CD4-positive, alpha-beta T cell treated with Interleukin-17A for 1 hour (primary cell): ENCODE measurements at places on chromosomes 3 and 15.

- no peak for DNase-seq
Measured at GRCh38 chr3:31765871-31766270, 215.2 kb downstream of the OSBPL10 start.

DNA sequence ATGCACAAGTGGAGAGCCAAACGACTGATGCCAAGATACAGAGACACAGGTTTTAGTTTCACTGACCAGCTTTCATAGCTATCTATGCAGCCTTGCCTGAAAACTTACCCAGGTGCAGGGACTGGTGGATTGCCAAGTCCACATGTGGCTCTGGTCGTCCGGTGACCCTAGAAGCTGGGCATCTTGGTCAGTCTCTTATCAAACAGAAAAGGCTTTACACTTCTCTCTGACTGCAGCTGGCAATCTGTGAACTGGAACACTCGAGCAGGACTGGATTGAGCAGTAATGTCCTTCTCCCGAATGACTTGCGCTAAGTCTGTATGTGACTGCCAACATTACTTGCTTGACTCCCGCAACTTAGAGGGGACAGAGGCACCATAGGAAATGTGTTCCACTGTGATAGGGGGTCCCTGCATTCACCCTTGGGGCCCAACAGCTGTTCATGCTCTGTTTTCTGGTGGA is 63.0 kb upstream of the SIAH2 start:
- DNase-seq: no peak

DNA sequence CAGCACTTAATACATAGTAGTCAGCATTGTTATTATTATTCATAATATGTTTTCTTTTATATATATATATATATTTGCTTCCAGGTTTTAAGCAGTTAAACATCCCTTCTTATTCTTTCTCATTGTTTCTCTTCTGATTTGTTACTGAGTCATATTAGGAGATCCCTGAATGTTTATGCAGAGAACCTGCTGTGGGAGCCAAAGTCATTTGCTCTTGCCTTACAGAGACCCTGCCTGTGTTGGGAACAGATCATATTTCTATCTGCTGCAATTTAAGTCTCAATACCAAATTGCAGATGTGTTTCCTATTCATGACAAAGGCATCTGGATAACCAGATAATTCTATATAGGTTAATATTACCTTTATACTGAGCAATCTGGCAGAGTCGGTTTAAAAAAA is 323.0 kb upstream of the UMPS start:
- no peak for DNase-seq

- peak; percentile 55 for DNase-seq
Measured at GRCh38 chr3:14467814-14468620, 65.6 kb downstream of the SLC6A6 start.

- no peak for DNase-seq
Measured at GRCh38 chr3:48039487-48040190, 23.4 kb upstream of the MAP4 start.

DNA sequence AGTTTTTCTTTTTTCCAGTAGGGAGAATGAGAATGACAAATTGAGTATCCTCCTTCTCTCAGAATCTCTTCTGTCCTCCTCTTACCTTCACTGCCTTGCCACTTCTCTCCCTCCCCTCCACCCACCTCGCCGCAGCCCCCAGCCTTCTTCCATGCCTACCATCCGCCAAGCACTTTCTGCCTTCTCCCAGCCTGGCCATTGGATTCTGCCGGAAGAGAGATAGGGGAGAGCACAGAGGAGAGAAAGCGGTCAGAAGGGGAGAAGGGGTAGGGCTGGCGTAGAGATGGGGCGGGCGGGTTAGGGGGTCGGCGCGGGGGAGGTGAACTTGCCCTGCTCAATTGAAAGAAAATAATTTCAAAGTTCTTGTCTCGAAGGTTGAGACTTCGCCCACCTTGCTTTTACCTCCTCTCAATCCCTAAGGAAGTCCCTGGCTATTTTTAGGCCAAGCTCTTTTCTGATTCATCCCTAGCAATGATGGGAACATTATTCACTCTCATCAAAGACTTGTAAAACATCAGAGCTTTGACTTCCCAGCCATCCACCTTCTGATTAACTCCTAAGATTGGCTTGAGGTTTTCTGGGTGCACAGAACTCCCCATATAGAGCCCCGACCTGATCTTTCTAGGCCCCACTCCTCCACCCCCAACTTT is 811 bp downstream of the C3orf52 start:
- DNase-seq: no peak

GRCh38 chr15:34855893-34856292 is 60.5 kb upstream of the ACTC1 start:
- DNase-seq: no peak

GRCh38 chr15:79172801-79173460 is 82.4 kb upstream of the RASGRF1 start:
- no peak for DNase-seq

DNA sequence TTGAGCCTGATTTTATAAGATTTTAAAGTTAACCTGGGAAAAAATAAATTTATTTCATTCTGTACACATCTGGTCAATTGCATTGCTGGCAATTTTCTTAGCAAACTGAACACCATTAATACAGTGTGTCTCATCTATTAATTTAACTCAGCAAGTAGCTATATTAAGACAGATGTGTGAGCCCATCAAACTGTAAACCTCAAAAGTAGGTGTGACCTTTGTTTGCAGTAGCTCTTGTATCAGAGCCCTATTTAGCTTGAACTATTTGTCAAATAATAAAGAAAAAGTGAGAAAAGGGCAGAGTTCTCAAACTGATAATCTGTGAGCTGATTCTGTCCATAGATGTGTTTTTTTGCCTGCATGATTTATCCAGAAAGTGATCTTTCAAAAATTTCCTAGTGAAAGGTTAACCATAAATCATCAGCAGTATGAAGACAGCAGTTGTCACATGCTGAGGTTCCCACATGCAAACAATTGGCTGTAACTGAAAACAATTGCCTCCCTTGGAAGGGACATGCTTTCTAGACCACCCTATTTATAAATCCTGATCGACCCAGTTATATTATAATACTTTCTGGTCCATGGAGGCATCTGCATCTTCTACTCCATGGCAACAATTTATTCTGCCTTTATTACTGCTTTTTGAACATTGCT is 646.5 kb downstream of the NSUN3 start:
- DNase-seq: no peak

- DNase-seq: peak; percentile 42
Measured at GRCh38 chr3:105876780-105877327, 8.0 kb upstream of the CBLB start.

DNA sequence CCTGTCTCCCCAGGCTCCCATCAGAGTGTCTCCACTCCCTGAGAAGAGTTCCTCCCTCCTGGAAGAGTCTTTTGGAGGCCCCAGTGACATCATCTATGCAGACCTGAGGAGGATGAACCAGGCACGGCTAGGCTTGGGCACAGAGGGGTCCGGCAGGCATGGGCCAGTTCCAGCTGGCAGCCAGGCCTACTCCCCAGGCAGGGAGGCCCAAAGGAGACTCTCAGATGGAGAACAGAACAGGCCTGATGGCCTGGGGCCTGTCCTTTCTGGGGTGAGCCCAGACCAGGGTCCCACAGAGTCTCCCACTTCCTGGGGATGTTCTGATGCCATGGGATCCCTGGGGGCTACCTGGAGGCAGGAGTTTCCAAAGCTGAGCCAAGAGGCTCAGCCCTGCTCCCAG is 8.5 kb downstream of the SH2D7 start:
- no peak for DNase-seq

DNA sequence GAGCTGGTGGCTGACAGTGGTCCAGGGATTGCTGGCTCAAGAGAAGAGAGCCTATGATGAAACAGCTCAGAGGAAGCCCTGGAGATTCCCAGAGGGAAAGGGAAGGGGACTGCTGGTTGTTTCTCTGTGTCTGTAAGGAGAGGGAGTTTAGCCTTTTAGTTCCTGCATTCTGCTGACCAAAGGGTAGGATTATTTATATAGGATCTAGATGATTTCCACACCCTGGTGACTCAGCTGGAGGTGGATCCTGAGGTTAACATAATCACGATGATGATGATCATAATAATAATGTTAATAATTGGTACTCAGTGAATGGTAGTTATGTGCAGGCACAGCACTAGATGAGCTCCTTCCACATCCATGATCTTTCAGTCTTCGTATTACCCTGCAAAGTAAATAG is 144.9 kb downstream of the EPHB1 start:
- DNase-seq: no peak

- DNase-seq: no peak
Measured at GRCh38 chr15:80743189-80743833, 35.9 kb upstream of the CEMIP start.

- peak; percentile 87 for DNase-seq
Measured at GRCh38 chr3:15268033-15268631, 62.1 kb downstream of the CAPN7 start.

DNA sequence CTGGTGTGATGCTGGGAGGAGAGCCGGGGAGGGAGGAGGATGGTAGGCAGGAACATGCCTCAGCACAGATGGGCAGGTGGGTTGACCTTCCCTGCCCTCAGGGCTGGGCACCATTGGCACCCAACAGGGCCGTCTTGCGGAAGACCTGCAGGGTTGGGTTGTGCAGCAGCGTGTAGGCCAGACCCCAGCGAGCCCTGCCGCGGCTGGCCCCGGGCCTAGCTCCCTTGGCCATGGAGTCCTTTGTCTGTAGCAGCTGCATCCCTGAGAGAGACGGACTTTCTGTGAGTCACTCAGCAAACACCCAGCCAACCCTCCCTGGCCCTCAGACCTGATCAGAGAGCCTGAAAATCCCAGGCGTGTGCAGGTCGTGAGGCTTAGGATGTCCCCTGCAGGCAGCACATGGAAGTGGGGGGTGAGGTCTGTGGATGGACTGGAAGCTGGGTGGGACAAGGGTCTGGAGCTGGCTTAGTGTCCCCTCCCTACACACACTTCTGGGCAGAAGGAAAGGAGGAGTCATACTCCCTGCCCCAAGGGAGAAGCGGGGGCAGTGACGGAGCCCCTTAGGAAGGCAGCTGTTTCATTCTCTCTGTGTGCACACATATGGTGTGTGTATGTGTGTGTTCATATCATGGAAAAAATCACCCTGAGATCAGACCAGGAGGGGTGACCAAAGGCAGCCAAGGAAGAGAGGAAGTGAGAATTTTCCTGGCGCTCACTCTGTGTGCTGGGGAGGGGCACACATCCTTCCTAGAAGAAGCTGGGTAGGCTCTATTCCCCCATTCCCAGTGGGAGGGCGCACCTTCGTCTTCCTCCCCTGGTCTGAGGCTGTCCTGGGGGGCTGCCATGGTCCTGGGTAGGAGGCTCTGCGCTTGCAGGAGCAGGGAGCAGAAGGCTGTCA is 6.7 kb downstream of the ISLR start:
- DNase-seq: no peak

- DNase-seq: no peak
Measured at GRCh38 chr3:137709011-137709601, 55.0 kb upstream of the SOX14 start.

GRCh38 chr15:83112233-83112955 is 4.9 kb downstream of the TM6SF1 start:
- no peak for DNase-seq

DNA sequence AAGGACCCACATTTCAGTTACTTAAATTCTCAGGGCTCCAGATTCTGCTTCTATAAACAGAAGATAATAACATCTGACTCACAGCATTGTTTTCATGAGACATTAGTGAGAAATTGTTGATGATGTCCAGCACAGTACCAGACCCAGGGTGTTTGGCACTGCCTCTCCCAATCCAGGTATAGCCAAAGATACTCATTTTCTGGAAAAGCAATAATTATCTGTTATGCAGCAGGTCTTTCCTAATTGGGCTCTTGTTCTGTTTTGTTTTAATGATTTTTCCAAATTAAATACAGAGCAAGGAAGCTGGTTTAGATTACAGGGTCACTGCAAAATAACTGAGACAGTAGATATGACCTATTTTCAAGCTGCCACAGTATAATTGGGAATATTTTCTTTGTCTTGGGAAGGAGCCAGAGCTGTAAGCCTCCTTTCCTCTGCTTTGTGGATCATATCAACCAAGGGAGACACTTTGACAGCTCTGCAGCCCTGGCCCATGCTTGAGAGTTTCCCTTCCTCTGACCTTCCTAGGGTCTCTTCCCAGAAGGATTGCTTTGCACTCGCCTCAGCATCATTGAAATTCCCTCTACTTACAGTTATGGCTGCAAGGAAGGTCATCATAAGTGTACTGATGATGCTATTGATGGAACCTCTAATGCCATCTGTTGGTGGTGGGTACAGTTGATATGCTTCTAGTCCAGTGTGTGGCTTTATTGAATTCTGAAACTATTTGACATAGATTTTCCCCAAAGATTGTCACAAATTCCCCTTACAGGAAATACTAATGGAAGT is 522.4 kb upstream of the ADAMTS9 start:
- DNase-seq: no peak

DNA sequence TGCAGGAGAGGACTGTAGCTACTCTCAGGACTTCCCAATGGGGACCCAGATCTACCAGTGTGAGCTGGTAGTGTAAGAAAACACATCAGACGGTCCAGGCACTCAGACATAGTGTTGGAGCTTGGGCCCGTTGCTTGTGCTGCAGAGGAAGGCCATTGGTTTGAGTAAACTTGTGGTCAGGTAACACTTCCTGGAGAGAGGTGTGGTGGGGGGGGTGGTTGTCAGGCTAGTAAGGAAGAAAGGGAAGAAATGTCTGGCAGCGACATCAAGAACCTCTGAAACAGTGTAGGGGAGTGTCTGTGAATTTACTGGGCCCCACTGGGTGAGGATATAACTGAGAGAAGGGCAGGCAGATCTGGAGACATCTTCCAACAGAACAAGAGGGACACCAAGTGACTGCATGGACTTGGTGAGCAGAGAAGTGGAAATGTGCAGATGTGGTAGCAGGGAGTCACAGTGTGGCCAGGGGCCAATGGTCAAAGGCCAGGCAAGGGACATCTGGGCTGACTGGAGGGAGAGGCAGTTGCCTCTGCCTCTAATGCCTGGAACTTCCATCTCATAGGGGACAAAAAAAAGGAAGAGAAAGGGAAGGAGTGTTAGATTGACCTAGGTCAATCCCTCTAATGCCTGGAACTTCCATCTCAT is 63.7 kb upstream of the MRPS22 start:
- DNase-seq: no peak

GRCh38 chr3:119098619-119099222 is 47.2 kb upstream of the TEX55 start:
- peak; percentile 62 for DNase-seq

GRCh38 chr3:16912400-16913263 is 27.9 kb downstream of the PLCL2 start:
- DNase-seq: no peak

DNA sequence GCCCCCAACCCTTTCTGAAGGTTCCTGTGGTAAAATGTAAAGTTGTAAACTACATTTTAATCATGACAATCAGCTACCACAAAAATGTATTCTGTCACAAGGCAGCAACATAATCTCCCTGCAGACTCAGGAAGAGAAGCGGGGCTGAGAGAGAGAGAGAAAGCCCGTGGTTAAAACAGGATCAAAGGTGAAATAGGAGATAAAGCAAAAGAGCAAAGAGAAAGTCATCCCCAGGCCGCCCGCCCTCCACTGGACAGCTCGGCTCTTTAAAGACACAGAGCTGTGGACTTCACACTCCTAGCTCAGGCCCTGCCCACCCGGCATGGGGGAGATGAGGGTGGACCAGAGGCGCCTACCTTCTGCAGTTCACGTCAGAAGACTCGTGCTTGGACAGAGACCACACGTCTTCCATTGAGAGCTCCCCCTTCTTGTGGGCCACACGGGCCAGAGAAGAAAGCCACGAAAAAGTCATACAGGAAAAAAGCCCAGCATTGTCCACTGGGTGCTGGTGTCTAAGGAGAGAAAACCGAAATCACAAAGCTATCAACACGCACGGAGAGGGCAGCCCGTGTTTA is 29.4 kb downstream of the ABCC5 start:
- DNase-seq: no peak
